Hematopoietic multipotent progenitor cell treated with erythropoietin and hydrocortisone succinate and interleukin-3 and kit ligand, for 8 days (in vitro differentiated cells): ENCODE measurements at places on chromosomes 13 and 19.

DNA sequence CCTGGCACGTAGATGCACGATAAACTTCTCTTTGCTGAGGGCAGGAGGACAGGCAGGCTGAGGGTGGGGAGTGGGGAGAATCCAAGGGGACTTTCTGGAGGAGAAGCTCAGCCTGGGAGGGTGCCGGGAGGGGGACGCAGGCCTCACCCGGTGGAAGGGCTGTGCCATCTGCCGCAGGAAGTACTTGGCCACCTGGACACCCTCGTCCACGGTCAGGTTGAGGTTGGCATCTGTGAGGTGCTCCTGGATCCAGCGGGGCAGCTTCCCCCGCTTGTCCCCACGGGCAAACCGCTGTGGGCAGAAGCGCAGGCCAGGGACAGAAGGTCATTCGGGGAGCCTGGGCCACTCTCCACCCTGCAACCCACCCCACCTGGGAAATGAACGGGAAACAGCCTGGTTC is 11.5 kb downstream of the KLC3 start:
- DNase-seq, result no peak

GRCh38 chr19:50931023-50931422 is 19.8 kb upstream of the KLK4 start:
- DNase-seq, result no peak

DNA sequence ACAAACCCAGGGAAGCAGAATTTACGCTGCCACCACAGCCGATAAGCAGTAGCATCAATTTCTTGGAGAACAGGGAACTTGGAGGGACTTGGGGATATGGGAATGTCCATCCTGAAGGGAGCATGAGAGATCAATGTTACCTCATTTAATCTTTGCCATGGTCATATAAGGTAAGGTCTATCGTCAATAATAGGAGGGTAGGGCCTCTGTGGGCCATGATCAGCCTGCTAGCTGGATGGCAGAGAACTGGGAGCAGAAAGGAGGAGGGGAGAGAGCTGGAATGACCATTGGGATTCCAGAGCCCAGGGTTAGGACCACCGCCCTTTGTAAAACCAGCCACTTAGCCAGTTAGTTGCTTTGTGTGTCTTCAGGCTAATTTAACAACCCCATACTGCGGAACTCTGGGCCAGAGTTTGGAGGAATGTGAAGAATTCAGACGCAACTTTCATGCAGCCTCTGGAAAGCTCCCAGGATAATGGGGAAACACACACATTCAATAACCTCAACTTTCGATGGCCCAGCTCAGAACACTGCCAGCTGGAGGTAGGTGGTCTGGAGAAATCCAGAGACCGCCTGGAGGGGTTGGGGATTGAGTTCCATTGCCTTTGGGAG is 40.3 kb downstream of the ZNF557 start:
- DNase-seq, result no peak

- DNase-seq, result peak; percentile 52
Measured at GRCh38 chr19:17681505-17682125, 6.5 kb downstream of the UNC13A start.

GRCh38 chr19:42076380-42076944 is 496 bp downstream of the ZNF574 start:
- DNase-seq, result peak; percentile 41

DNA sequence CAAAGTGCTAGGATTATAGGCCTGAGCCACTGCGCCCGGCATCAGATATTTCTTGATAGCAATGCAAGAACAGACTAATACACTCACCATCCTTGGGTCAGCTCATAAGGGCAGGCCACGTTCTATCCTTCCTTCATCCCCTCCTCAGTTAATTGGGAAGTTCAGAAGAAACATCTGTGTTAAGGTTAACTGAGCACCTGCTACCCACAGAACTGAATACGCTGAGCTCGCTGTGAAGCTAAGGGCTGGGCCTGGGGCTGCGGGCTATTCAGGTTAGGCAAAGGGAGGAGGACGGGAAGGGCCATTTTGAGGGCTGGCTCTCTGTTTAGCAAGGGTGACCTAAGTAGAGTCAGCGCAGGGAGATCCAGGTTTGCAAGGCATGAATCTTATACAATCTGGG is 43.0 kb upstream of the UQCRFS1 start:
- DNase-seq, result no peak

- no peak for DNase-seq
Measured at GRCh38 chr13:41394166-41394565, 63.2 kb upstream of the RGCC start.

DNA sequence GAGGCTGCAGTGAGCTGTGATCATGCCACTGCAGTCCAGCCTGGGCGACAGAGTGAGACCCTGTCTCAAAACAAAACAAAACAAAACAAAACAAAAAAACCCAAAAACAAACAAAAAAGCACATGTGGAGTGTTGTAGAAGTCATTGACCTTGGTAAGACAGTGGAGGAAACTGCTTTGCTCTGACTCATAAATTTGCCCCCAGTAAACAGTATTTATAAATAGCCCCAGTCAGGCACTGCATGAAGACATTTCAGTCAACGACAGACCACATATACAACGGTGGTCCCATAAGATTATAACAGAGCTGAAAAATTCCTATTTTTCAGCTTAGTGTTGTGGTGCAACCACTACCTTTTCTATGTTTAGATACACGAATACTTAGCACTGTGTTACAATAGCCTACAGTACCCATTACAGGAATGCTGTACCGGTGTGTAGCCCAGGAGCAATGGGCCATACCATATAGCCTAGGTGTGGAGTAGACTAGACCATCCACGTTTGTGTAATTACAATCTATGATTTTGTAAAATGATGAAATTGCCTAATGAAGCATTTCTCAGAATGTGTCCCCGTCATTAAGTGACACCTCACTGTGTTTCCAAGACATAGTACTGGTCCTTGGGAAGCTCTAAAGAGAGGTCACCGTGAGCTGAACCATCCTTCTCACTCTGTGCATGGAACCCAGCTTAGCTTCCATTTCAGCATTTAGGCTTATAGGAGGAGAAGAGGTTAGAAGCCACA is 1.1 kb downstream of the ARL11 start:
- no peak for DNase-seq

- peak; percentile 9 for DNase-seq
Measured at GRCh38 chr19:18153556-18154134, 682 bp downstream of the PIK3R2 start.

DNA sequence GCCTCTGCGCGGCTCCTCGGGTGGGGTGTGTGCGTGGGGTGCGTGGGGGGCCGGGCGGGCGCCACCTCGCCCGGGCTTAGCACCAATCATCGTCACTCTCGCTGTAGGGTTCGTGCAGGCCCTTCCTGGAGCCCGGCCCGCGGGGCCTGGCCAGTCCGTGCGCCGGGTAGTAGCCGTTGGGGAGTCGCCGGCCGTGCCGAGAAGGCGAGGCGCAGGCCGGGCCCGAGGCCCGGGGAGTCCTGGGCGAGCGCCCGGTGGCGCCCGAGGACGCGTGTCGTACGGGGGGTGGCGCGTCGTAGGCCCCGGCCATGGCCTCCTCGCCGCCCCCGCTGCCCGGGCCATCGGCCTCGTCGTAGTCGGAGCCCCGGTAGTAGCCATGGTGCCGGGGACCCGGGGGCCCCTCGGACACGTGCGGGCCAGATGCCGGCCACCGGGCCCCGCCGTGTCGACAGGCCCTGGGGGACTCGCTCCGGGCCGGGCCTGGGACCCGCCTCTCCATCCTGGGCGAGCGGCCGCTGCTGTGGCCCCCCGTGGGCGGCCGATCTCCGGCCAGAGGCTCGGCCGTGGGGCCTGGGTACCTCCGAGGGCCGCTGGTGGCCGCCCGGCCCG is 57.1 kb downstream of the IER2 start:
- no peak for DNase-seq

GRCh38 chr19:34961775-34962686 is 2.0 kb downstream of the ZNF792 start:
- DNase-seq, result peak; percentile 85

GRCh38 chr13:50805805-50806204 is 37.7 kb downstream of the DLEU7 start:
- peak; percentile 32 for DNase-seq

DNA sequence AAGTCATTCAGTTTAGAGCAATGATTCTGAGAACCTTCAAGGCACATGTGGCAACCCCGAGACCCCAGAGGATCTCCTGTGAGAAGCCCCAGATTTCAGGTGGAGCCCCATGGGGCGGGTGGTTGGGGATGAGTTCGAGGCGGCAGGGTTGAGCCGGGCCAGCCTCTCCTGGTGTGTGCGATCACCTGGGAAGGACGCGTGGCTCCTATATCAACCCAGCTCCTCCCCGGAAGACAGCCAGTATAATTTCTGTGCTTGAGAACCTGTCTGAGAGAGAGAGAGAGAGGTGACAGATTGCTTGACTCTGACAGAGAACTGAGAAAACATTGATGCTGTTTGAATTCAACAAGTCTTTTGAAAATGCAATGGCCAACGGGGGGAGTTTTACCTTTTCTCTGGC is 89.0 kb downstream of the TEX29 start:
- no peak for DNase-seq

- DNase-seq, result peak; percentile 82
Measured at GRCh38 chr19:925087-925525, 729 bp upstream of the ARID3A start.

- no peak for DNase-seq
Measured at GRCh38 chr19:2233601-2234280, 2.4 kb downstream of the PLEKHJ1 start.

DNA sequence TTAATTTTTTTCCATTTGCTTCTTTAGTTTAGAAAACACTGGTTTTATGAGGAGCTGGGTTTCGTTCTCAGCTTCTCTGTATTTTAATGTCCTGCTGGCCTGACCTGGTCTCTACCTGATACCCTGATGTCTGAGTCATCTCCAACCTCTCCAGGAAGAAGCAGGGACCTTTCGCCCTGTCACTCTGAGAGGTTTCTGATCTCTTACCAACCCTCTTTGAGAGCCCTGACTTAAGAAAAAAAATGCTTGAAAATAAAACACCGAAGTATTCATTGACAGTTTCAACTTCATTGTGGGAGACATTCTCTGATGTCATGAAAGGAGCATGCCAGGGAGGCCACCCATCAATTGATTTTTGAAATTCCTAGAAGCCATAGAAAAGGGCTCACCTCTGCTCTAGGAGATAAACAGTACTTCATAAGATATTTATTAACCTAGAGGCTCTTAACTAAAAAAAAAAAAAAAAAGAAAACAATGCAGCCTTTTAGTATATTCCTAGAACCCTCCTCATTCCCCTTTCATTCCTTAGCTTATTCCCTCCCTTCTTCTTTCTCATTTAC is 234.8 kb downstream of the ENOX1 start:
- no peak for DNase-seq

GRCh38 chr13:106373304-106373988 is 162.0 kb downstream of the EFNB2 start:
- no peak for DNase-seq

DNA sequence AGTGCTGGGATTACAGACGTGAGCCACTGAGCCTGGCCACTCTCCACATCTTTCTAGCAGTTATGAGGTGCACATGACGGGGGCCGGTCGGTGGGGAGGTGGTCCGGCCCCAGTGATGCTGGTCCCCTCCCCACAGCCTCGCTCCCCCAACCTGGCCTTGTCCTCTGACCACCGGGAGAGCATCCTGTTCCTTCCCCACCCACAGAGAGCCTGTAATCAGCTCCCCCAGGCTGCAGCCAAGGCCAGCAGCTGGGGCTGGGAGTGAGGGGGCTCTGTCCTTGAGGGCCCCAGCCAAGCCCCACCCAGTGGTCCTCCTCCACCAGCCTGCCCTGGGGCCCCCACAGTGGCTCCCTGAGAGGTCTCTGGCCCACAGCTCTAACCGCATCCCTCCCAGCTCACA is 3.0 kb upstream of the INSL3 start:
- no peak for DNase-seq

DNA sequence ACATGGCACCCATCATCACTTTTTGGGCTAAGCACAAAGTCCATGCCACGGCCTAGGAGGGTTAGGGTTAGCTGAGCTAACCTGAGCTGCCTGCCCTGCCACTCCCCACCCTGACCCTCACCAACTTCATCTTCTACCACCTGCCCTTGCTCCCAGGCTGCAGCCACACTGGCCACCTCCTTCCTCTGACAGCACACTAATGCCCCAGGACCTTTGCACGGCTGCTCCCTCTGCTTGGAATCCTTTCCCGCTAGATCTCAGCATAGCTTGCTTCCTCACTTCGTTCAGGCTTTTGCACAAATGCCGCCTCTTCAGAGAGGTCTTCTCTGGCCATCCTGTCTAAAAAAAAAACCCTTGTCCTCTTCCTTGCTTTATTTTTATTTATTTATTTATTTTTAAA is 13.2 kb downstream of the SHANK1 start:
- no peak for DNase-seq

DNA sequence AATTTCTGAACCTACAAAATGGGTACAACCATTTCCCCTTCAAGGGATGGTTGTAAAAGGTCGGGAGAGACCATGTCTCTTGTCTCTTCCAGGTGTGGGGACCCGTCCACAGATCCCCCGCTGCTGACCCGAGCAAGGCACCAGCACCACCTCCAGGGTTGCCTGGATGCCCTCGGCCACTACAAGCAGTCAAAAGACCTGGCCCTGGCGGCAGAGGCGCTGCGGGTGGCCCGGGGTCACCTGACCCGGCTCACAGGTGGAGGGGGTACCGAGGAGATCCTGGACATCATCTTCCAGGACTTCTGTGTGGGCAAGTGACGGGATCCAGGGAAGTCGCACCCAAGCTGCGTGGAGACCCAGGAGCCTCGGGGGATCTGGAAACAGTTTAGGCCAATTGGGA is 4.0 kb downstream of the GTPBP3 start:
- DNase-seq, result no peak

DNA sequence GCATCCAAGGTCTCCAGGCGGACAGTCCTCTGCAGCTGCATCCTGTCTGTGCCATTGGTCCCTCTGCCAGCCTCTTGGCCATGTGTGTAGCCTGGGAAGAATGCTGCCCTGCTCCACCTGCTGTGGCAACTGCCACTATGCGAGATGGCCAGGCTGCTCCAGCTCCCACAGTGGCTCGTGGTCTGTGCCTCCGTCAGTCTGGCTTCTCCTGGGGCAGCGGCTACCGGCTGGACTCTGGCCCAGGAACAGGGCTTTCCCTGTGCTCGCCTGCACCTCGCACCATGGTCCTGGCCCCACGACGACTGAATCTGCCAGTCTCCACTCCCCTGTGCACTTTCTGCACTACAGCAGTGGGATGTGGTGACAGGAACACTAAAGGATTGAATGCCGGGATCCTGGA is 26.7 kb upstream of the FFAR2 start:
- no peak for DNase-seq

DNA sequence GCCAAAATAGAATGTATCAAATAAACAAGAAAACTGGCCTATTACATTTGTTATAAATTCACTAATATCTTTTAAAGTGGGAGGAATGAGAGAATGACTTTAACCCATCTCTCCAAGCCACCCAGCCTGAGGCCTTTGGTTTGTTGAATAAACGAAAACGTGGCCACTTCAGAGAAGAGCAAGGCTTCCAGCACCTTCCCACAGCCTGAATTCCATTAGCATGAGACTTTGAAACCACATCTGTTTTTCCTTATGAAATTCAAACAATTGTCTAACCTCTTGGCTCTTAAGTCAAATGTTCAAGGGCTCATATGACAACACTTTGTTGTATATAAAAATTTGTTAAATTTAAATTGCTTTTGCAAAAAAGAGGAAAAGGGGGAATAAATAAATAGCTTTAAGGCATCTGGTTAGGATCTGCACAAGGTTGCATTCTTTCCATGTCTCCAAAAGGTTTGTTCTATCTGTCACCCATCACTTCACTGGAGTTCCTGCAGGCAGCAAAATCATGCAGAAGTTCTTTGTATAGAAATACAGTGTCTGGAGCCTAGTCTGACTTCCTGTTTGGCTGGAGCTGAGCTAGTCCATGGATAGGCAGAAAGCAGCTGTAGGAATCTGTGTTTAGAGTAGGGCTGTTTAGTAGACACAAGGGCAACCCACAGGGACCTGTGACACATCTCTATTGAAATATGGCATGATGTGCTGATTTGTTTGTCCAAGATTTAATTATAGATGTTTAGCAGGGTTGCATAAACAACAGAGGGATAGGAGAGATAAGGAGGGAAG is 502.3 kb downstream of the KCTD12 start:
- DNase-seq, result no peak
